Lung microvascular endothelial cell (primary cell): ENCODE measurements at places on chromosomes 1 and 21. TPM values are rescaled to one million over a fixed set of nuclear protein-coding genes. Genes with fewer than 3 reads are reported as not detected.

DNA sequence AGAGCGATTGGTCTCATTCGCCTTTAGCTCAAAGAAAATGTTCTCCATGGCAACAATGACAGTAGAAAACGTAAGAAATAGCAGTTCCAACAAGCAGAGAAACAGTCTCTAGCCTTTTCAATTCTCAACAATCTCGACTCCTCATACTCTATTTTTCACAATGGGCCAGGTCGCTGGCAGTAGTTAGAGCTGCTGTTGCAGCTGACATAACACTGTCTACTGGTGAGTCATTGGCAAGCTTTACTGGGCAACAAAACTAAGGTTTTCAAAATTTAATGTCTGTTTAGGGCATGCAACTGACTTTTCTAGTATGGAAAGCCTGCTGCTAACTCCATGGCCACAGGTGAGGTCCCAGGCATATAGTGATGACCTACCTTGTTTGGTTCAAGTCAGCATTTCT is 221.1 kb upstream of the KAZN start:
- no peak for DNase-seq

DNA sequence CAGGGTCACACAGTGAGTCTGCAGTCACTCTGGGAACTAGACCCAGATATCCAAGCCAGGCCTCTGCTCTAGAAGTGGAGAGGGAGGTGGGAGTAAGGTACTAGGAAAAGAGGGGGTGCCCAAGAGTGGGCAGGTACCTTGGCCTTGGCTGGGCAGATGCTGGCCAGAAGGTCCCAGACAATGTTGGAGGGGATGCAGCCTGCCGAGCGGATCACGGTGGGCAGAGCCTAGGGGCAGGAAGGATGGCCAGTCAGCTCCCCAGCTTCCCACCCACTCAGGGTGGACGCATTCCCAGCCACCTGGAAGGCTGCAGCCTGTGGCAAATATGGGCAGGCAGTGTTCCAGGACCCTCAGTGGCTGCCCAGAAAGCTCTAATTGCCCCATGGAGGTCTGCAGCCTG is 23.3 kb downstream of the SPOCD1 start:
- DNase-seq: no peak

DNA sequence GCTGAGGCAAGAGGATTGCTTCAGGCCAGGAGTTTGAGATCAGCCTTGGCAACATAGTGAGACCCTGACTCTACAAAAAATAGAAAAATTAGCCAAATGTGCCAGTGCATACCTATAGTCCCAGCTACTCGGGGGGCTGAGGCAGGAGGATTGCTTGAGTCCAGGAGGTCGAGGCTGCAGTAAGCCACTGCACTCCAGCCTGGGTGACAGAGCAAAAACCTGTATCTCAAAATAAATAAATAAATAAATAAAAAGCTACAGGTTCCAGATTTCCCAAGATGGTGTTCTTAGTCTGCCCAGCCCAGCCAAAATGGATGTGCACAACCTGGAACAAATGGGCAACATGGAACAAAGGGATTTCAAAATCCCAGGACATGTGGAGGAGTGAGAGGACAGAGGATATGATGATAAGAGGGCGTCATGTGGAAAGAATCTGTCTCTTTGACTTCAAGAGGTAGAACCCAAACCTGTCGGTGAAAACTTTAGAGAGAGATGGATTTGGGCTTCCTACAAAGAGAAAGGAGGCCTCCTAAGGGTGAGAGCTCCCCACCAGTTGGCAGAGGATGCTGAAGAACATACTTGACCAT is 3.2 kb downstream of the EDARADD start:
- no peak for DNase-seq

DNA sequence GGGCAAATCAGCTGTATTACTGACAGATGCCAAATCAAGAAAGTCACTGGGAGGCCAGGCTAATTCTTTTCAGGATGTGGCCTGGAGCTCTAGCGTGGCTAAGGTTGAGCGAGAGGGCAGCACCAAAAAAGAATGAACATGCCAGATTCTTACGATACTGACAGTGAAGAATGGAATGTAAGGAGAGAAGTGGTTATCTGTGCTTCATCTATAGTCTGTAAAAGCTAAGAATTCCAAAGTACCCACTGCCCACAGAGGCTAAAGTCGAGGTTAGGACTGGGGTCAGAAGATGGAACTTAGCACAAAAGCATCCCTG is 32.7 kb downstream of the TFAP2E start:
- no peak for DNase-seq

- no peak for DNase-seq
Observed at GRCh38 chr1:171344473-171344820, 30.5 kb downstream of the FMO4 start.

DNA sequence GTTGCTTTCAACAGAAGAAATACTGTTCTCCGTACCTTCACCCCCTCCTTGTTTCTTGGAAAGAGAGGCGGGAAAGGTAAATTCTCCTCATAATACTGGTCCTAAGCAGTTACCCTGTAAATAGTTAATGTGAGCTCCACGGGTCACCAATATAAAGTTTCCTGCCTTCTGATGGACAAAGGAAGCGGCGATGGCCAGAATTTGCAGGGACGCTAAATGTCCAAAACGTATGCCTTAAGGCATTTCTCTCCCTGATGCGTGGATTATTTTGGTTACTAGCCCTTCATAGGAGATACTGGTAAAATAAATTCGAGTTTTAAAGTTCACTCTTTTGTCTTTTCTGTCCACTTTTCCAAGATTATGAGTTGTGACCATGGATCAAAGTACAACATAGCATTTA is 898 bp upstream of the PTGS2 start:
- peak; percentile 30 for DNase-seq

DNA sequence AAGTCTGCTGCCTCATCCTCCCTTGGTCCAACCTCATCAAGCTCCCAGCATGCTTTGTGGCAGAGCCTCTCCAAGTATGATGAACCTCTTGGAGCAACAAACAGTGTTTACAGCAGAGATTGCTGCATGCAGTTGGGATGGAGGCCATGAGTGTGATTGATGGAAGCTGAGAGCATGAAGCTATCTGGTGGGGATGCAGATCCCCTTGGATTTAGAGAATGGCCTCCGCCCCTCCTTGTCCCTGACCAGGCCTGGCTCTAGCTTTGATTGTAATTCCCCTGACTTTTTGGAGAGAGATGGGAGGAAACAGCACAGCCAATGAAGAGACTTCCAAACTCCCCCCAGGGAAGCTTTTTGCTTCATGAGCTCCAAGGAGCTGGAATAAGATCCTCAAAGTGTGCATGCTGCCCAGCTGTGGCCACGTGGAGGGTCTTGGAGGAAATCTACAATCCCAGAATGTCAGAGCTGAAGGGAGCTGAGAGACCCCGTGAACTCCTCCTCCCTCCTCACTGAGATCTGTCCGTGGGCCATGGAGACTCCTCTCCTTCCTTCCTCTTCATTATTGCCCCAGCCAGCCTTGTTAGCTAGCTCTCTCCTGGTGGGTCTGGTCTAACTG is 165.3 kb upstream of the USP24 start:
- no peak for DNase-seq

DNA sequence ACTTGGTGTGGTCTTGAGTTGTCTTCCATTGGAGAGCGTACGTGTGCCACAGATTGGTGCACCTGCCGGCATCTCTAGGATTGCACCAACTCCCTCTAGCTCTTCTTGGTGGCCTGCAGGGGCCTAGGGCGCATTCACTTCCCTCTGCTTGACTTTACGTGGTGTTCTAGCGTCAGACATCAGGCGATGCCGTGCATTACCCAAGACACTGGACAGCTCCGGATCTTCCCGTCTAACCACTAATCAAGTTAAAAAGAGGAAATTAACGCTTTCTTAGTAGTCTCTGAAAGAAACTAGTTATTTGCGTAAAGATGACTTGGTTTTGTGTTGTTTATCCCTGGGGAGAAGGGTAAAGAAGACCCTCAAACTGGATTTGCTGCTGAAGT is 510 bp upstream of the IL10RB start:
- no peak for DNase-seq

DNA sequence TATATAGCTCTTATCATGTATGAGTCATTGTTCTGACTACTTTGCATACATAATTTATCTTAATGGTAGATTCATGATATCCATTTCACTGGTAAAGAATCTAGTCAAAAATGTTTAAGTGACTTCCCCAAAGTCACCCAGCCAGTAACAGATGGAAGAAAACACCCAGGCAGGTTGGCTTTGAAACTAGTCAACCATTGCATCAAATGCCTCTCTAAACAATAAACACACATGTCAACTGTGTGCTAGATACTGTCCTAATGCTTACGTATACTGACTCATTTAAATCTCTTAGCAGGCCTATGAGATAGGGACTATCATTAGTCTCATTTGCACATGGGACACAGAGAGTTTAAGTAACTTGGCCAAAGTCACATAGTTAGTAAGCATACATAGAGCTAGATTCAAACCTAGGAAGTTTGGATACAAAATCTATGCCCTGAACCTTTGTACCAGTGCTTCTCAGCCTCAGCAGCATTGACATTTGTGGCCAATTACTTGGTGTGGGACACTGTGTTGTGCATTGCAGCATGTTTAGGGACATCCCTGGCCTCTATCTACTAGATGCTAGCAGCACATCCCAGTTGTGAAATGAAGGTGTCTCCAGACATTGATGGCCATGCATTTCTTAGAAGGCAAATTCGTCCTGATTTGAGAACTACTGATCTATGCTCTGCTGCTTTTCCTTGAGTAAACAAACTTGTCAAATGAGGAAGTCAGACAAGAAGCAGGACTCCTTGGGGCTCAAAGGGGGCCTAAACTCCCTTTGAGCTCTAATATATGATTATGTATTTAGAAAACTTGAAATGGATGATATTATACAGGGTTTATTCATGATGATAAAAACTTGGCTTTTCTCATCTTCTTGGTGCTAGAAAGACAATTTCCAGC is 316.3 kb downstream of the KCNH1 start:
- no peak for DNase-seq

GRCh38 chr1:42853116-42853884 is 6.9 kb downstream of the ZNF691 start:
- no peak for DNase-seq

- no peak for DNase-seq
Observed at GRCh38 chr1:209614906-209615305, 31.4 kb downstream of the CAMK1G start.

GRCh38 chr1:190177555-190177954 is 300.1 kb downstream of the BRINP3 start:
- no peak for DNase-seq

- DNase-seq: no peak
Observed at GRCh38 chr1:18962121-18962721, 5.7 kb upstream of the IFFO2 start.

GRCh38 chr1:165408518-165408917 is 36.4 kb downstream of the RXRG start:
- DNase-seq: peak; percentile 35

DNA sequence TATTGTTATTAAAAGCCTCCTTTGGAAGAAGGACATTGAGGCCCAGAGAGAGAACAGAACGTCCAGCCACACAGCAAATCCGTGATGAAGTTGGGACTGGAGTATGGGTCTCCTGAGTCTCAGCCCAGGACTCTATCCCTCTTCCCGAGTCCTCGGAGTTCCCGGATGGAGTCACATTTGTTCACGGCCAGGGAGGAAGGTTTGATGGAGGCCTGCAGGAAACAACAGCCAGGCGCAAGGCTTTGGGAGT is 357 bp upstream of the TXLNA start:
- no peak for DNase-seq

GRCh38 chr1:10867138-10867721 is 70.8 kb upstream of the CASZ1 start:
- peak; percentile 29 for DNase-seq

DNA sequence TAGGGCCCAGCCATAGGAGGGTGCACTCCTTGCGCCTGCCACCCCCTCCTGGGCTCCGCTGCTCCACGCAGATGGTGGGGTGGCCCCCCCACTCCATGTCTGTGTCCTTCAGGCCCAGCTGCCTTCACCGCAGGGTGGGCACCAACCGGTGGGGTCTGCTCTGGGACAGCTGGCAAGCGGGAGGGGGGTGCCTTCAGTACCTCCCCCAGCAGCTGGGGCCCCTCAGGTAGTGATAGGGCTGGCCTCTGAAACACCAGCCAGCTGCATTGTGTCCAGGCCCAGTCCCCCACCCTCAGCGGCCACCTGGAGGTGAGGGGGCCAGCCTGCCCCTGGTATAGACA is 360 bp downstream of the GJC2 start:
- DNase-seq: no peak

- no peak for DNase-seq
Observed at GRCh38 chr1:200775850-200776249, 37.2 kb downstream of the CAMSAP2 start.

GRCh38 chr1:11138952-11139351 is 39.3 kb upstream of the EXOSC10 start:
- DNase-seq: peak; percentile 68

- no peak for DNase-seq
Observed at GRCh38 chr1:208787219-208787618, 543.0 kb upstream of the PLXNA2 start.

- no peak for DNase-seq
Observed at GRCh38 chr1:187641463-187641862, 812.7 kb downstream of the PLA2G4A start.

GRCh38 chr1:67679691-67680090 is 5.3 kb upstream of the GADD45A start:
- DNase-seq: no peak

DNA sequence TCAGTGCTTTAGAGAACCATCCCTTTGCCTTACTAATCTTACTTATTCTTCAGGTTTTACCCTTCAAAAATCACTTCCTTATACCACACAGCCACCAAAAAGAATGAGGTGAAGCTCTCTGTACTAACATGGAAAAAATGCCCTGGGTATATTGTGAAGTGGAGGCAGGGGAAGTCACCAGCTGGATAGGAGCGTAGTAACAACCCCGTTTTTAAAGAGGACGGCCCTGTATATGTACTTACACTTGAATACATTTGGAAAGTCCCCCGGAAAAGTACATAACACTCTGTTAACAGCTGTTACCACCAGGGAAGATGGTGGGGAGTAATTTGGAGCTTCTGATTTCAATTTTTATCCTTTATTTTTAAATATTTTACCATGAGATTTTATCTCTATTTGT is 28.2 kb upstream of the KHDRBS1 start:
- DNase-seq: no peak

- peak; percentile 56 for DNase-seq
Observed at GRCh38 chr1:60589916-60590315, 492.4 kb upstream of the NFIA start.

DNA sequence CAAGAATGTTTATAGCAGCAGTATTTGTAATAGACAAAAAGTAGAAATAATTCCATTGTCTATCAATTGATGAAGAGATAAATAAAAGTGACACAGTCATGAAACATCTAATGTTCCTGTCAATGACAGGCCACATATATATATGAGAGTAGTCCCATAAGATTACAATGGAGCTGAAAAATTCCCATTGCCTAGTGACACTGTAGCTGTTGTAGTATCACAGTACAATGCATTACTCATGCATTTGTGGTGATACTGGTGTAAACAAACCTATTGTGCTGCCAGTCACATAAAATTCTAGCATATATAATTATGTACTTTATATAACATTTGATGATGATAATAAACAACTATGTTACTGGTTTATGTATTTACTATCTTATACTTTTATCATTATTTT is 141.9 kb upstream of the LYPLAL1 start:
- peak; percentile 1 for DNase-seq

RAB25 gene
- total RNA-seq: not detected in 2 replicates

OR10J1 gene
- total RNA-seq: not detected in 2 replicates

KPRP gene
- total RNA-seq: not detected in 2 replicates

AMY1B gene
- not detected in 2 replicates for total RNA-seq

SLAMF9 gene
- not detected in 2 replicates for total RNA-seq

HAO2 gene
- total RNA-seq: not detected in 2 replicates

FLVCR1 gene
- total RNA-seq: 4.1 and 9.3 TPM in 2 replicates

SUCO gene
- 12.9 TPM in 2 replicates for total RNA-seq

KCNN3 gene
- 0.87 and 0.99 TPM in 2 replicates for total RNA-seq
